Activated gamma-delta T cell treated with anti-CD3 and anti-CD28 coated beads, Interleukin-2, amount 50 U/mL, for 16 hours (primary cell): ENCODE measurements at places on chromosomes 11 and 22.

DNA sequence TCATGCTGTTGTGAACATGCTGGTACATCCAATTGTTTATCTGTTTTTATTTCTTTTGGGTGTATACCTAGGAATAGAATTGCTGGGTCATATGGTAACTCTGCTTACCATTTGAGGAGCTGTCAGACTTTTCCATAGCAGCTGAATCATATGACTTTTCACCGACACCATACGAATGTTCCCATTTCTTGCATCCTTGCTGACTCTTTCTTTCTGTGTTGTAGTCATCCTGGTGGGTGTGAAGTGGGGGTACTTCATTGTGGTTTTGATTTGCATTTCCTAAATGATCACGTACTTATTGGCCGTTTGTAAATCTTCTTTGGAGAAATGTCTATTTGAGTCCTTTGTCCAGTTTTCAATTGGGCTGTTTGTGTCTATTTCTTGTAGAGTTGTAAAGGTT is 26.5 kb downstream of the ATXN10 start:
- DNase-seq = no peak

DNA sequence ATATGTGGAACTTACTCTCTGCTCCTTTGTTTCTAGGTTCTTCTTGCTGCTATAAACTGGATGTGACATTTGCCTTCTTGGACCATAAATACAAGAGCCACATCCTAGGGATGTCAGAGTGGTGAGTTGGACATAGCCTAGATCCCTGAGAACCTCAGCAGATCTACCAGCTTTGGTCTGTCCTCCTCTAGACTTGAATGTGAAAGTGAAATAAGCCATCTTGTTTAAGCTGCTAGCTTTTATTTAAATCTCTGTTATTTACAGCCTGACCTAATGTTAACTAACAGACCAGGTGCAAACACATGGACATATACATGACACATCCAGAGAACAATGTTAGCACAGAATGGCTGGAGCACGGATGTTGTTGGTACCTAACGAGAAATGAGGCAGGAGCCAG is 36.0 kb downstream of the SLN start:
- no peak for DNase-seq

DNA sequence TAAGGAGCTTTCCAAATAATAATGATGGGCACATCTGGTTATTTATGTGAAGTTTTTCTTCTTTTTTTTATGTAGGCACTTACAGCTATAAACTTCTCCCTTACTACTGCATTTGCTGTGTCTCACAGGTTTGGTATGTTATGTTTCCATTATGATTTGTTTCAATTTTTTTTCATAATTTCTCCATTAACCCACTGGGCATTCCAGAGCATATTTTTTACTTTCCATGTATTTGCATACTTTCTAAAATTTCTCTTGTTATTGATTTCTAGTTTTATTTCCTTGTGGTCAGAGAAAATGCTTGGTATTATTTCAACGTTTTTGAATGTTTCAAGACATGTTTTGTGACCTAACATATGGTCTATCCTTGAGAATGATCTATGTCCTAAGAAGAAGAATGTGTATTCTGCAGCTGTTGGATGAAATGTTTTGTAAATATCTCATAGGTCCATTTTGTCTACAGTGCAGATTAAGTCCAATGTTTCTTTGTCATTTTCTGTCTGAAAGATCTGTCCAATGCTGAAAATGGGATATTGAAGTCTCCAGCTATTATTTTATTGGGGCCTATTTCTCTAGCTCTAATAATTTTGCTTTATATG is 362.1 kb downstream of the DDX10 start:
- DNase-seq = no peak

DNA sequence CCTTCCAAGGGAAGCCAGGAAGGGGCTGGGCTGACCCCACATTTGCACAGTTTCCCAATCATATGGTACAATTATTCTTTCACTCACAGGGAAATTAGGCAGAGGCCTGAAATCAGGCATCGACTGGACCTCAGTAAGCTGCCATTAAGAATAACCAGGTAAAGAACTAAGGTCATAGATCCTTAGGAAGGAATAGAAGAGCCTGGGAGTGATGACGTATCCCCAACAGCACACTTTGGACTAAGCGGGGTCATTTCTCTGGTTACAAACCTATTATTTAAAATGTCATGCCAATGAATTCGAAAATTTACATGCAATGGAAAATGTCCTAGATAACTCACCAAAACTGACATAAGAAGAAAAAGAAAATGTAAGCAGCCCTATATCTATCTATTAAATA is 118.2 kb downstream of the BRD1 start:
- no peak for DNase-seq

GRCh38 chr11:11313902-11314692 is 39.0 kb downstream of the CSNK2A3 start:
- DNase-seq = no peak

GRCh38 chr22:38751422-38752346 is 4.1 kb downstream of the SUN2 start:
- DNase-seq = peak; percentile 70

DNA sequence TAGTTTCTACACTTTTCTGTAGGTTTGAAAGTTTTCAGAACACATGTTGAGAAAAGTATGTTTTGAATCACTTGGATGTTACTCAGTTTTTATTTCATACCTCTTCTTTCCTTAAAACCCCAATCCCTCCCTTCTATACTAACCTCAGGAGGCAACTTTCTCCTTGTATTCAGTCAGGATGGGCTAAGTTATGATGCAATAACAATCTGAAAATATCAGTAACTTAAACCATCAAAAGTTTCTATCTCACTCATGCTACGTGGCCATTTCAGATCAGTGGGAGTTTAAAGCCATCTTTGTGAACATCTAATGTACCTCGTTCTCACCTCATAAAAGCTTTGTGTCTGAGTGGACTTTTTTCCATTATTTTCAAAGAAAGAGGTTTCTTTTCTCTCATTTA is 86.2 kb downstream of the NXPE2 start:
- DNase-seq = no peak

- no peak for DNase-seq
Observed at GRCh38 chr11:45269678-45270077, 16.5 kb downstream of the SYT13 start.

DNA sequence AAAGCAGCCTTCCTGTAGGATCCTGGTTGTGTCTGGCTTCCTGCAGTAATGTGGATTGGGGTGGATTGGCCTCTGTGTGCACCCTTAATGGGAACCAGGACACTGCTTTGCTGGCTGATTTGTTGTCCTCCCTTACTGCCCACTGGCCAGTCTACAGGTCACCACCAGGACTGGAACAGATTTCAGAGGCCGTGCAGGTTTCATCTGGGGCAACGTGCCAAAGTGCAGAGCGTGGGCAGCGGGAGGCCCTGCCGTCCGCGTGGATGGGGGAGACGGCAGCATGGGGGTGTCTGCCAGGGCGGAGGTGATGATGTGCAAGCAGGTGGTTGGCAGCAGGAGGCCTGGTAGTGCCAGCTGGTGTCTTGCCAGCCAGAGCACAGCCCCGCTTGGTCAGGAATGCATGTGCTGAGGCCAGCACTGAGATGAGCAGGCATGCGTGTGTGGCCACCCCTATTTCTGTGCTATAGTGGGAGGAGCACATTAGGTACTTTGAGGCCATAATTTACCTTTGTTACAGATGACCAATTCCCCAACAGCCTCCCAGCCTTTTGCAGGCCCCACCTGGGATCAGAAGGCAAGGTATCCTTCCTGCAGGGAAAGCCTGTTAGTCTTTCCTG is 24.3 kb downstream of the BCR start:
- DNase-seq = no peak

GRCh38 chr11:130031945-130032344 is 29.3 kb upstream of the PRDM10 start:
- no peak for DNase-seq

GRCh38 chr11:69529001-69529400 is 47.5 kb downstream of the LINC01488 start:
- DNase-seq = no peak

DNA sequence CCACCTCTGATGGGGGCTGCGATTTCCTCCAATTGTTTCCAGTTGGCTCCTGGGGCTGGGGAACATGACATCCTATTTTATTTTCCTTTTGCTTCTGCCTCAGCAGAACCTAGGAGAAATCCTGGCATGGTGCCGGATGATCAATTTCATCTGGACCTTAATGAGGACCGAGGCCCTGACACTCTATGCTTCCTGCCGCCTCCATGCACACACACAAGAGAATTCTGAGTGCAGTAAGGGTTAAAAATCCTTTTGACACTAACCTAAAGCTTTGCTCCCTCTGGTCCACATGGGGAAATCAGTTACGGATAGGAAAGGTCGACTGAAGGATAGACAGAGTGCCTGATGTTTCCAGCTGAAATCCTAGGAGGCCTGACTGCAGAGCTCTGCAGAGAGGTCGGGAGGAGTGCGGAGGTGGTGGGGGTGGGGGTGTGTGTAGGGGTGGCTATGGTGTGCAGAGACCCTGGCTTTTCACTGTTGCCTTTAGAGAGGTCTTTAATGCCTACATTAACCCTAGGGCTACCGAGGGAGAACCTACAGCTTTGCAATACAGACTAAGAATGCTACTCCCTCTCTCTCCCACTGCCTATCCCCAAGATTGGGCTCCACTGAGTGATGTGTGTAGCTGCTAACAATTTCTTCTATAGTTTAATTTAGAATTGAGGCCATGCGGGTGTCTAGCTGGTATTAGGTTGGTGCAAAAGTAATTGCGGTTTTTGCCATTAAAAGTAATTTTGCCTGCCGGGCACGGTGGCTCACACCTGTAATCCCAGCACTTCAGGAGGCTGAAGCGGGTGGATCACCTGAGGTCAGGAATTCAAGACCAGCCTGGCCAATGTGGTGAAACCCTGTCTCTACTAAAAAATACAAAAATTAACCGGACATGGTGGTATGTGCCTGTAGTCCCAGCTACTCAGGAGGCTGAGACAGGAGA is 53.6 kb upstream of the INCENP start:
- DNase-seq = no peak

DNA sequence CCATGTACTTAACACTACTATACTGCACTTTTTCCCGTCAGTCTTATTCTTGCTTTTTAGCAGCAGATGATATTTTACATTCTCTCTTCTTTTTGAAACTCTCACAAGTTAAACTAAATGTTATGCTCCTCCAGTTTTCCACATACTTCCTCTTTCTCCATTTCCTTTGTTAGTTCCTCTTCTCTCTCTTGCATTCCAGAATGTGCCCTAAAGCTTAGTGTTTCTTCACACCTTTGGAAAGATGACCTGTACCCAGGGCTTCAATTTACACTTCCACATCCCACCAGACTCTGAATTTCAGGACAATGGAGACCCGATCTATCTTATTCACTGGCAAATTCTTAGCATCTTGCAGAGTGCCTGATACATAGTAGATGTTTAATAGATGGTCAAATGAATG is 51.8 kb downstream of the APIP start:
- no peak for DNase-seq

DNA sequence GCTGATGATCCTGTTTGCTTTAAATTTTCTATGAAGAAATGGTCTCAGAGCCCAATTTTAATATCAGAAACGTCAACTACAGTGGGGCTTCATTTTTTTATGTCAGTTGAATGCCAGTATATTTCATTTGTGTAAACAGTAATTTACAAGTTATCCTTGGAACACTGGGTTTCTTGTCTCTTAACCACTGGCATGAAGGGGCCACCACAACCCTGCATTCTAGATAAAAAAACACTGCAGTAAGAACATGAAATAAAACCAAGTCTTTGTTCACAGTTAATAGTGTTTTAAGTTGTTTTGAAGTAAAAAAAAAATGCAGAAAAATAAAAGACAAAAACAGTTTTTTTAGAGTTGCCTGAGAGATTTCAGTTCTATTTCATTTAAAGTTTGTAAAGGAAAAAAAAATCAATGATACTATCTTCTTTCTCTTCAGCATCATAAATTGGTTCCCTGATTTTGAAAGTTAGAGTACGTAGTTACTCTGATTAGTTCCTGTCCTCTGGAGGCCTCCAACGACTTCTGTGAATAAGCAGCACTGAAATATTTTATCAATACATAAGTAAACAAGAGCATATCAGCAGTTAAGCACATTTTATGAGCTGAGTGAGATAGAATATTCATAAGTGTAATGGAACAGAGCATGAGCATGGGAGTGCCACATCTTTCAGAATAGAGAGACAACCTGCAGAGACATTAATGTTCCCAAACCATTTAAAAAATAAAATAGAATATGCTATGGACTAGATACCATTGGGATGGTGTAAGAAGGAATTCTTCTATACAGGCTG is 7.8 kb upstream of the DDI1 start:
- no peak for DNase-seq

DNA sequence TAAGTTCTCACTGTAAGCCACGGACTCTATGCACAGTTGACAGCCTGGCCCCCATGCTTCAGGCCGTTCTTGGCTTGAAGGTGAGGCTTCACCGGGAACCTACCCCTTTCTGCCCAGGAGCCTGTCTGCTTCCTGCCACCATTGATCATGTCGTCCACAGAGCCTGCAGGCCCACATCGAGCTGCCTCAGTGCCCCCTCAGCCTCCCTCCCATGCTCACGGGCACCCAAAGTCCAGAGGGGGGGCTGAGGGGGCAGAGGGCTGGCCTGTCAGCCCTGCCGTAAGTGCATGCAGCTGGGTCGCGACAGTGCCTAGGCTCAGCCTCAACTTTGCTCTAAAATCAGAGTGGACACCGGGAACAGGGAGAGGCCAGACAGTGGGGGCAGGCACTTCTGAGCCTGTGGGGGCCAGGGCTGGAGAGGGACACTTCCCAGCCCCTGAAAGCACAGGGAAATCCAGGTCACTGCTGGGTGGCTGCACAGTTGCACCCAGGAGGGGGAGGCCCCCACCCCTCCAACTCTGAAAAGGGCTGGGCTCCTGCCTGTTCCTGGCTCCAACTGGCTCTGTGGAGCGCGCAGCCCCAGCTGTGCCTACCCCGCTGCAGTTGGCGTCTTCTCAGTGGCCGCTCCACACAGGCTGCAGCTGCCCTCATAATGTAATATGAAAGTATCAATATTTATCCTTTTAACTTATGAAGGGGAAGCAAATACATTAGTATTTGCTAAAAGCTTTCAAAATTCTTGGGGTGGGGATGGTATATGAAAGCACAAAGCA is 598.6 kb downstream of the DLG2 start:
- no peak for DNase-seq

GRCh38 chr11:128336203-128336602 is 251.2 kb downstream of the ETS1 start:
- DNase-seq = no peak

GRCh38 chr11:122863704-122864326 is 18.7 kb upstream of the JHY start:
- no peak for DNase-seq

- no peak for DNase-seq
Observed at GRCh38 chr11:92976681-92977080, 7.2 kb downstream of the MTNR1B start.
